Renal cortical epithelial cell (primary cell): ENCODE measurements at places on chromosomes 4 and X. TPM values are rescaled to one million over a fixed set of nuclear protein-coding genes. Genes with fewer than 3 reads are reported as not detected.

DNA sequence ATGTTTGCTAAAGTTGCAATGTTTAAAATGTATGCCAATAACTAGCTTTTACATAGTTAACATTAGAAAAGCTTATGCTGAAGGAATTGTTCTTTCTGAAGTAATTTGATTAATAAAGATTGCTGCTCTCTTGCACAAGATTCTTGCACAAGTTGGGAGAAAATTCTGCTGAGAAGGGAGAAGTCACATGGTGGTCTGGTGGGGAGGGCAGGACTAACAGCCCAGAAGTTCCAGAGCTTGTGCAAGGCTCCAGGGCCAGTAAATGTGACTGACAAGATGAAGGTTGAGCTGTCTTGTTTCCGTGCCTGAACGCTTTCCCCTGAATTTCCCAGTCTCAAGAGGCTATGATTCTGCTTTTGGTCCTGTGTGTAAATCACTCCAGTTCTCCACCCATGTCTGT lies 112.9 kb upstream of the VCX start:
- no peak for DNase-seq

GRCh38 chrX:135741192-135741715 lies 26.7 kb downstream of the CT45A3 start:
- no peak for DNase-seq

DNA sequence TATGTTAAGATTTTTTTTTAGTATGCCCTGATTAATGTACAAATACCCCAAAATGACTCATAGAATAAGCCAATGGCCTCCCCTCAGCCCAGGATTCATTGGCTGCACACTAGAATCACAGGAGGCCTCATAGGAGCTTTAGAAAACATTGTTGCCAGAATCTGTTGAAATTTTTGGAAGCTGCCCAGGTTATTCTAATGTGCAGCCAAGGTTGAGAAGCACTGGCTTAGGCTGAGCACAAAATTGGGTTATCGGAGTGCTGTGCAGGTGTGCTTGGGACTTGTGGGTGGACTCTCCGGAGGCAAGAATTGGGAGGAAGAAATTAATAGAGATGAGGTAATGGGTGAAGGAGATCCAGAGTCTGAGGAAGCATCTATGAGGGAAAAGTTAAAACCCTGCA lies 41.3 kb upstream of the VCX start:
- DNase-seq = no peak

DNA sequence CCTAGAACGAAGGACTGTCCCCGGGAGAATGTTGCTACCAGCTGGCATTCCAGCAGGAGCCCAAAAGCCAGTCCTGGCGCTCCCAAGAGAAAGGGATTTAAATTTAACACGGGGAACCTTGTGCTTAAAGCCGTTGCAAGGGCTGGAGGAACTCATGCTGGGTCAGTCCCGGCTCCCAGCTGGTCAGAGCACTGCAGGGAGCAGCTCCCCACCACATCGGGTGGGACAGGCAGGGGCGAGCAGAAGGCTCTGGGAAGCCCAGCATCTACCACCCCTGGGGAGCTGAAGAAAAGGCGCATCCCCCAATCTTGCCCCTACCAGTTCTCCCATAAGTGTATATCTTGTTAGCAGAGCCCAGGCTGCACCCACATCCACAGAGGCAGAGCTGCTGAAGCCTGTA lies 15.7 kb downstream of the CFAP99 start:
- no peak for DNase-seq

DNA sequence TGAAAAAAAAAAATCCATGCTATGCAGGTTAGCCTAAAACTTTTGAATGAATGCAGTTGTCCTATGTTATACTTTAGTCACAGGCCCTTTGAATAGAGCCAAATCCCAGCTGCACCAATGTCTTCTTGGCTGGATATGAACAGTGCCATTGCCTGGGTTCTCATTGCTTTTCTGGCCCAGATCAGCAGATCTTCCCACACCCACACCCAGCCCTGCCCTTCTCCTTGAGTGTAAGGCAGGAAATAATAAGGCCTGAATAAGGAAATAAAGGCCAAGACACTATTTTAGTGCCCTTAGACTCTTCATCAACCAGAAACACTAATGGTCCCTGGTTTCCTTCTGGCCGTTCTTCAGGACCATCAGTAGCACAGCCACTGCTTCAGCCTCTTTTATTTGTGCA lies 66.6 kb downstream of the USP38 start:
- DNase-seq = no peak

- DNase-seq = no peak
Measured at GRCh38 chrX:132452911-132453550, 35.8 kb downstream of the MBNL3 start.

GRCh38 chr4:98867648-98868047 lies 61.3 kb downstream of the EIF4E start:
- no peak for DNase-seq

DNA sequence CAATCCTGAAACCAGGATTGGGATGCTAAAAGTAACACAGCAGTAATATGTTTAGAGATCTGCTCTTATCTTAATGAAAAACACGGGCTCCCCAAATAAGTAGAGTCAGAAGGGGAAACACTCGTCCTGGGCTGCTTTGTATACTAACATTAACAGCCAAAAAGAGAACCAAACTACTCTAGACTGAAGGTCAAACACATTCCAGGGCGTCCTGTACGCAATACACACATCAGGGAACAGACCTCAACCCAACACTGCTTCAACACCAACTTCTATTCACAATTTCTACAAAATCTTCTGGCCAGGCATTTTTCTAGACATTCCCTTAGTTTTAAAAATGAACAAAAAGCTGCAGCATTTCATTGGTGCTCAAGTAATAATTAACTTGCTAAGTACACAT lies 21.4 kb downstream of the FAT1 start:
- peak; percentile 39 for DNase-seq

DNA sequence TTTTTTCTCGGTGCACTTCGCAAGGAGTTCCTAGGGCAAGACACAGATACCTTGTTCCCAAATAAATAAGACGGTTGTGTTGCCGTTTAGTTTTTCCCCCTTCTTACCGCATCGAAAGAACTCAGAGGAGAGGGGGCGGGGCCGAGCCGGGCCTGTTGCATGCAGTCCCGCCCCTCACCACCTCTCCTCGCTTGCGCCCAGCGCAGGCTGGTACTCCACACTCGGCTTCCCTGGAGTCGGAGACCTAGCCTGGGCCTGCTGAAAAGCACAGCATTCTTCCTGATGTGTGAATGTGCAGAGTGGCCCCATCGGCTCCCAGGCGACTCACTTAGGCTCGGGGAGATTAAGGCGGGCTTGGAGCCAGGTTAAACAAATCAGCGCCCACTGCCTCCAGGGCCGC lies 26.1 kb upstream of the VMA21 start:
- no peak for DNase-seq

- DNase-seq = peak; percentile 46
Measured at GRCh38 chr4:138522366-138522765, 280.2 kb upstream of the SLC7A11 start.

GRCh38 chr4:55175779-55176231 lies 50.4 kb upstream of the KDR start:
- DNase-seq = peak; percentile 83

DNA sequence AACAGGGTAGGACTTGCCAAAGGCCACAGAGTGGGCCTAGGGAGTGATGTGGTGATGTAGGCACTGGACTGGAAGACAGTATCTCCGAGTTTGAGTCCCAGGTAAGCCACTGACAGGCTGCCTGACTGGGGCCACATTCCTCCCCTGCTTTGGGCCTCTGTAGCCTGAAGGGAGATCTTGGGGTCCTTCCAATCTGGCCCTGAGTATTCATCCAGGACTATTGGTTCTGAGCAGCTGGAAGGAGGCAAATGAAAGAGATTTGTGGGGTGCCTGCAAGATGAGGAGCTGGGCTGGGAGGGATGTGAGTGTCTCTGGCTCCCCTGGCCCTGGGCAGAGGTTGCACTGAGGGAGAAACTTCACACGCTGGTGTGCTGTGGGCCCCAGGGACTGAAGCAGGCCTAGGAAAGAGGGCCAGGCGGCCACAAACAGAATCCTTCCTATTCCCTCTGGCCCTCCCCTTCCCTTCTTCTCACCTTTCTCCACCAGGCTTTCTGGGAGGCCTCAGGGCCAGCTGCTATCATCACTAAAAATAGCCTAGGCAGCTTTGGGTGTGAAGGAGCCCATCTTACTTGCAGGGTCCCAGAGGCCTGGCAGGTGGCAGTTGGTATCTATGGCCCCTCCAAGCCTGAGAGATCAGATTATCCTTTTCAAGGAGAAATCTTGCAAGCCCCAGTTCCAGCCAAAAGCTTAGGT lies 70.1 kb downstream of the PJA1 start:
- no peak for DNase-seq

GRCh38 chr4:89000844-89001360 lies 56.1 kb downstream of the FAM13A start:
- DNase-seq = peak; percentile 59

- no peak for DNase-seq
Measured at GRCh38 chrX:136387951-136388502, 87.3 kb downstream of the ADGRG4 start.

GRCh38 chr4:104128850-104129213 lies 365.9 kb downstream of the CXXC4 start:
- DNase-seq = peak; percentile 94

DNA sequence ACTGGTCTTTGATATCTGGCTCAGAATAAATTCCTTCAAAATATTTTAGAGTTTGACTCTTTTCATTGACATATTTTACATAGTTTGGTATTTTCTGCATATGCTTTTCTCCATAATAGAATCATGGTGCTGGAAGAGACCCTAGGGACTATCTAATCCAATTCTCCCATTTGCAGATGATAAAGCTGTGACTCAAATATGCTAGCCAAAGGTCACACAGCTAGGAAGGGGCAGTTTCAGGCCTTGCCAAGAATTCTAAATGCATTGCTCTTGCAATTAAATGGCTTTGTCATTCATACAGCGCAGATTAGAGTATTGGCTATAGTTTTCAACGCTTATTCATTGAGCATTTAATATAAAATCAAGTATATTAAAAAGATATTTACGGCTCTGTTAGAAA lies 374.1 kb upstream of the RASGEF1B start:
- DNase-seq = no peak

- DNase-seq = peak; percentile 9
Measured at GRCh38 chr4:80540785-80541469, 205.4 kb downstream of the CFAP299 start.

DNA sequence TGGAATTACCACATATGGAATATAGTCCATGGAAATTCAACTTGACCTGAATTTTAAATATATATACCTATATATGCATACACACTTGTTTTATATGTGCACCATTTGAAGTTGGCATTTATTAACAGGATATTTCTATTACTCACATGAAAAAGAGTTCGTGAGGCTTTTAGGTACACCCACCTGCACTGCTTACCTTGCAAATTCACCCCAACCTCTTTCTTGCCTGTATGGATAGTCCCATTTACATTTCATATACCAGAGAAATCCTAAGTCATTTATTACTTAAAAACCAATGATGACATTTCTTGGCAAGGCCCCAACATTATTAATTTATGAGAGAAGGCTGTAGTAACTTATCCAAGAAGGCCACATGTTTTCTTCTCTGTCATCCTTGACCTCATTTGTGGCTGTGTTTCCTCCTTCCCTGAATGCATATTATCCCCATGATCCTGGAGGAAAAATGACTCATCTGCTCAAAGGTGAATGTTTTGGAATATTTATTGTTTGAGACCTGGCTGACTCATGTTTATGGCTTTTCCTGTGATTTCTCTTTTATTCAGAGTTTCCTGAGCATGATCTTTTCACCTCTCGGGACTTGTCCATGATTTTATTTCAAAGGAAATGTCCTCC lies 62.2 kb upstream of the FAM241A start:
- DNase-seq = peak; percentile 98

- DNase-seq = peak; percentile 78
Measured at GRCh38 chr4:73844345-73844744, 7.9 kb downstream of the CXCL6 start.

DNA sequence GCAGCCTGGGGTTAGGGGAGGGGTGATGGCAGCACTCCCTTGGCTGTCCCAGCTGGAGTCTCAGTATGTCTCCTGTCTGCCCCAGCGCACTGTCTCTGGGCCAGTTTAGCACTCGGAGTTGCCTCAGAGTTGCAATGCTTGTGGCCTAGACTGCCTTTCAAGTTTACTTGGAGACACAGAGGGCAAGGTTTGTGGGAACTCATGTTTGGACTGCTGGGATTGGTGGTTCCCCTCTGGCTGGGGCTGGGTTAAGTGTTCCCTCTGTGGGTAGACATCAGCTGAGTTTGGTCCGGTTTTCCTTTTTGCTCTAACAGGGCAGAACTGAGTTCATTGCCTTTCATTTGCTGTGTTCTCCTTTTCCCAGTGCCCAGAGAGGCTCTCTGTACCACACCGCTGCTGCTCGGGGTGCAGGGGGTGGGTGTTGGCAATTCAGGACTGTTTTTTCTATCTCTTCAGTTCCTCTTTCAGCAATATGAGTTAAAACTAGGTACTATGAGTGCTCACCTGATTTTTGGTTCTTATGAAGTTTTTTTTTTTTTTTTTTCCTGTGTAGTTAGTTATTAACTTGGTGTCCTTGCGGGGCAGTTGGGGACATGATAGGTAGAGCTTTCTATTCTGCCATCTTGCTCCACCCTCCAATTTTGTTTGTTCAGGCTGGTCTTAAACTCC lies 17.2 kb downstream of the RAB33B start:
- no peak for DNase-seq

- peak; percentile 68 for DNase-seq
Measured at GRCh38 chr4:11669156-11669555, 240.5 kb upstream of the HS3ST1 start.

DNA sequence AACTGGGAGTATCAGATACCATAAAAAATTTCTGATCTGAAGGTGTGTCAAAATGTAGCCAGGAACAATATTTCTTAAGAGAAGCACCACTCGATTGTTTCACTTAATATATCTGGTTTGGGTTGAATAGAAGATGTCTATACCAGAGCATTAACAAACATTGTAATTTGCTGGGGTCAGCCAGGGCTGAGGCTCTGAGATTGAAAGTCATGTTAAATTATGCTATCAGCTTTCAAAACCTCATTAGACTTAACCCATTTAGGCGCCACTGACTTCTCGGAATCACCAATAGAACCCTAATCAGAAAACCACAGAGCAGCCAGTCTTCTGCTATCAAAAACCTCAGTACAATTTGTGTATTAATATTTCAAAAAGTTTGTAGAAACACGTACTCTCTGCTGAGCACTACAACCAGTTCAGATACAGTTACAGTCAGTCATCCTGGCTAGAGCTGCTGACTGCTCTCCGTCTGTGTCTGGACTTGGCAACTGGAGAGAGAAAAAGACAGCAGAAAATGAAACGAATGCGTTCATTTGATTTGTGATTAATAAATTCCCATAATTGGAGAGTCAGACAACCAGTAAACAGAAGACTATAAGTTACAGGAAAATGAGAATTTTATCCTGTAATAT lies 848.6 kb upstream of the PABPC4L start:
- no peak for DNase-seq

GRCh38 chr4:99405433-99406115 lies 29.6 kb downstream of the ADH7 start:
- DNase-seq = peak; percentile 77

Gene SSX1
- not detected in 2 replicates for total RNA-seq

Gene FAM156B
- total RNA-seq = 13.7 and 14.8 TPM in 2 replicates

Gene MBNL3
- total RNA-seq = 3.8 and 9.4 TPM in 2 replicates

Gene EDA
- 0.55 and 0.87 TPM in 2 replicates for total RNA-seq

Gene TRAM1L1
- 3.6 and 5.2 TPM in 2 replicates for total RNA-seq

Gene ZDHHC9
- 22.6 and 23.4 TPM in 2 replicates for total RNA-seq

Gene SMR3B
- not detected in 2 replicates for total RNA-seq

Gene TAF1
- 17.5 and 68.4 TPM in 2 replicates for total RNA-seq

Gene FAM114A1
- 147 and 192 TPM in 2 replicates for total RNA-seq

Gene ANXA3
- 195 and 668 TPM in 2 replicates for total RNA-seq

Gene MAP7D2
- total RNA-seq = 1.0 and 32.8 TPM in 2 replicates

Gene TLR3
- total RNA-seq = 8.9 and 17.5 TPM in 2 replicates

Gene STARD8
- total RNA-seq = 8.2 and 19.7 TPM in 2 replicates

Gene WDR17
- total RNA-seq = 0.87 and 5.5 TPM in 2 replicates

Gene JAKMIP1
- 0.05 TPM in 1 of 2 replicates, not detected in the other for total RNA-seq

Gene TRPC5OS
- total RNA-seq = not detected in 2 replicates
